ENCODE measurements at places on chromosomes 7 and 10.

GRCh38 chr7:23514755-23515154 lies 17.0 kb downstream of the TRA2A start:
- DNase-seq, result no peak

DNA sequence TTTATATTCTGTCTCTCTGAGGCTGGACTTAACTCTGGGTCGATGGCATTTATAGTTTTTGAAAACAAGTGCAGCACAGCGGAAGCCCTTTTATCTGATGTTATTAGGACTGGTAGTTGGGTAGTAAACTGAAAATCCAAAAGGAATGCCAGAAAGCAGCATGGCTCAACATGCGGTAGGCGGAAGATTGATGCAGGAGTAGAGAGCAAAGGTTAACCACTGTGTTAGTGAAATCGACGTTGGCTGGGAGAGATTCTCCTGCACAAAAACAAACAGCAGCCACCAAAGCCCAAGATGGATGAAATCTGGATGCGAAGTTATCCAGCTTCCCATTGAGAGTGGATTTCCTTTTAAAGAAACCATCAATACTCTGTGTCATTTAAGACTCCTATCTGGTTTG lies 54.5 kb upstream of the EMX2 start:
- no peak for DNase-seq

GRCh38 chr10:14601326-14601725 lies 173.4 kb downstream of the FAM107B start:
- DNase-seq, result no peak

DNA sequence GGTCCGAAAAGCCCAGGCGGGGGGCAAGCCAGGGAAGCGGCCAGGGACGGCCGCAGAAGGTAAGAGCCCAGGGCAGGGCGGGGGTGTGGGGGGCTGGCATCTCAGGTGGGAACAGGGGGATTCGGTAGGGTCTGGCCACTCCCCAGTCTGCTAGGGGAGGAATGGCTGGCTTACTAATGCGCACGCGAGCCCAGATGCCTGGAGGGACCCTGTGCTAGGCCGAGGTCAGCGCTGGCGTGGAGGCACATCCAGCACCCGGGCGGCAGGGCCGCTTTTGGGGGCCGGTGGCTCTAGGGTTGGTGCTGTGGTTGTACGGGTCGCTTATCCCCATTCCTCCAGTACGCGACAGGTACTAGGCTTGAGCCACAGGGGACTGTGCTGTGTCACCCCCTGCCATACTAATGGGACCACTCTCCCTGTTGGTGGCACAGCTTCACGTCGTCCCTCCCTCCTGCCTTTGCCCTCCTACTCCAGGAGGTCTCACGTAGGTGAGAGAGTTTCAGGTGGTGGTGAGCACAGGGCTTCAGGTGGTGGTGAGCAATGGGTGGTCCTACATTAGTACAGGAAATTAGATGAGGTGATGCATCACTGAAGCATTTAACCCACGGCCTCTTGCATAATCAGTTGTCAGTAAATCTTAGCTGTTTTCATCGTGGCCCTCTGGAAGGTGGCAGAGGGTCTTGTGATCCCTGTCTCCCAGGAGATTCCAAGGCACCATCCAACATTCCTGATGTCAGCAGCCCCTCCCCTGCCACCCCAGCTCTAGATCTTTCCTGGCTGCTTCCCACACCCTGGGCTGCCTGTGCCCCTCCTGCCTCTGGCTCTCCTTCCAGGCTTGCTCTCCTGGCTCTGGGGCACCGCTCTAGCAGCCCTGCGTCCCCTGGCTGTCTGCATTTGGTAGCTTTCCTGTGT lies 971 bp downstream of the AEBP1 start:
- DNase-seq, result no peak

DNA sequence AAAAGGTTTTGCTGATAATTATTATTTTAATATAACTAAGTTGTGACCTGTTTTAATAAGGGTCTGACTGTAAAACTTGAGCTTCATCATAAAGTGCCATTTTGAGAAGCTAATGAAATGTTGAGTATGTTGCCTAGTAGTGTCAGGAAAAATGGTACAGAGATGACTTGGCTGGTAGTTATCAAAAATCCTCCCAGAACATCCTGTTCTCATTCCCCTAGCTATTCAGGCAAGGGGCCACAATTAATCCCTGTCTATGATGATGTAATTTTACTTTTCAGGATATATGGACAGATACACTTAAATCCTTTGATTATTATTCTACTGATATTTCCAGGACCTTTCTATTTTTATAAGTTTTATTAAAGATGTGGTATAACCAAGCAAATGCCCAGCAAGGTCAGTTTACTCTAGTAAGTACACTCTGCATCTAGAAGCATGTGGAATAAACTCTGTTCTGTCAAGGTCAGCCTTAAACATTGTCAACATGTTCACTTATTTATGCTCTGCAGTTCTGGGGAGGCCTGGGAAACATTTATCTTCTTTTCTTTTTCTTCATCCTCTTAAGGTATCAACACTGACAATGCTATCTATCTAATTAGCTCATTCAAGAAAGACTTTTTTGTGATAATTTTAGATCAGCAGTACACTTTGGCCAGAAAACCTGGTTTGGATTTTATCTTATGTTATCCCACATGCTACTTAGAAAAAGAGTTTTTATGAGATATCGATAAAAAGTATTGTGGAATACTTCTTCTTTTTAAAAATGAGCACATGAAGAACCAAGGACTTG lies 32.1 kb downstream of the BTRC start:
- DNase-seq, result no peak

GRCh38 chr7:29606287-29606721 lies 42.7 kb downstream of the PRR15 start:
- DNase-seq, result no peak
